ENCODE measurements at places on chromosomes 13 and 19.

DNA sequence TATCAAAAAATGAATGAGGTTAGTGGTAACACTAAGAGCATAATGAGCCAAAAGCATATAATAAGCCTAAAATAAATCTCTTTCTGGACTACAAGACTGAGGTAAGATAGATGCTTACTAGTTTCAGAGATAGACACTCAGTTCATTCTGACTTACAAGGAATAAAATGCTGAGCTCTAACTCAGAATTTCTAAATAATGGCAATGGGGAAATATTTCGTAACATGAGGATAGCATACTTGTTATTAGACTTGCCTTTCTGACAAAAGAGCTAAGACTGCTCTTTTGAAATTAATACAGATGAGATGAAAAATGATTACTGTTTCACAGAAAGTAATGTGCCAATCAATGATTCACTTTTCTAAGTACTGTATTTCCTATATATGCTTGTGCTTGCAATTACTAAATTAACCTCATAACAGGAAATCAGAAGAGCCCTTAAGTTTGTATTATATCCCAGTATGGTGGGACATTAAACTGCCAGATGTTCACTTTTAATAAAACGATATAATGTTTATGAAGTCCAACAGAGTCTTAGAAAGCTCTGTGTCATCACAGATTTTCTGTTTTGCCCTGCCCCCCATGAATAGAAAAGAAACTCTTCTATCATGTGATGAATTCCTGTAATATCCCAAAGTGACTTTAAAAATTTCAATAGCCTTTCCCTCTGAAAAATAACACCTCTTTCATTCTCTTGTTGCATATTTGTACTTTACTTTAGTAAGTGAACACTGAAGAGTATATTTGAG lies 2771.0 kb upstream of the PCDH20 start:
- no peak for DNase-seq

DNA sequence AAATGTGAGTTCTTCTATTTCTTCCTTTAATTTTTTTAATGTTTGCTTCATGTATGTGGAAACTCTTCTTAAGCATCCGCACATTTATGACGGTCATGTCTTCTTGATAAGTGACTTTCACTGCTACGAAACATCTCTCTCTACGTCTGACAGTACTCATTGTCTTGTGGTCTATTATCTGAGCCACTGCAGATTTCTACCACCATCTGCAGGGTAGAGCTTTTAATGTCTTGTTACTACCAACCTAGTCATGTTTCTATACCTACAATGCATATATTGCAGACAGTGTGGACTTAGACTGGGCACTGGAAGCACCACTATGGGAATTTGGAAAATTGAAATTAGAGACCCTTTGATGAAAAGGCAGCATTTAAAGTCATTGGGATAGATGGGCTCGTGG lies 75.4 kb upstream of the ARHGEF7 start:
- no peak for DNase-seq

DNA sequence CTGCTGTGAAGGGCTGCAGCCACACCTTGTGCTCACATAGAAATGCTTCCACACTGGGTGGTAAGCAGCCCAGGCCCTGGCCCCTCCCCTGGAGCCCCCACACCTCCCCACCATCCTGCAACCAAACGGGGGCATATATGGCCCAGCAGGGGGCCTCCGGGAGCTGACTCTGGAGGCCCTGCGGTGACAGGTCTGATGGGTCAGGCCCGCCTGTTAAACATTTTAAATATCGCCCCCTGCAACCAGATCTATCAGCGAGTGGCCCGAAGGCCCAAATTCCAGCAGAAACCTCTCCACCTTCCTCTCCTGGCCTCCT lies 48.0 kb upstream of the KATNAL1 start:
- no peak for DNase-seq

- no peak for DNase-seq
Measured at GRCh38 chr13:20686863-20687579, 16.5 kb upstream of the IL17D start.

- no peak for DNase-seq
Measured at GRCh38 chr19:28943651-28944050, 269.3 kb downstream of the UQCRFS1 start.

Measured in PC-3 (cell line).